ENCODE measurements at places on chromosomes 3 and 15. TPM values are rescaled to one million over a fixed set of nuclear protein-coding genes. Genes with fewer than 3 reads are reported as not detected.

CHL1 gene
- 1.9 TPM for total RNA-seq

- peak overlapping the region; percentile 85 for H3K4me3 ChIP-seq
- peak overlapping the region; percentile 70 for H3K27ac ChIP-seq
- H3K27me3 ChIP-seq = no peaks in the 10 kb centered on the region
- peaks cover 8% of the 10 kb centered on the region for H3K4me1 ChIP-seq
- no peak for DNase-seq
Observed at GRCh38 chr15:40471105-40471807, 472 bp downstream of the CHST14 start.

DNA sequence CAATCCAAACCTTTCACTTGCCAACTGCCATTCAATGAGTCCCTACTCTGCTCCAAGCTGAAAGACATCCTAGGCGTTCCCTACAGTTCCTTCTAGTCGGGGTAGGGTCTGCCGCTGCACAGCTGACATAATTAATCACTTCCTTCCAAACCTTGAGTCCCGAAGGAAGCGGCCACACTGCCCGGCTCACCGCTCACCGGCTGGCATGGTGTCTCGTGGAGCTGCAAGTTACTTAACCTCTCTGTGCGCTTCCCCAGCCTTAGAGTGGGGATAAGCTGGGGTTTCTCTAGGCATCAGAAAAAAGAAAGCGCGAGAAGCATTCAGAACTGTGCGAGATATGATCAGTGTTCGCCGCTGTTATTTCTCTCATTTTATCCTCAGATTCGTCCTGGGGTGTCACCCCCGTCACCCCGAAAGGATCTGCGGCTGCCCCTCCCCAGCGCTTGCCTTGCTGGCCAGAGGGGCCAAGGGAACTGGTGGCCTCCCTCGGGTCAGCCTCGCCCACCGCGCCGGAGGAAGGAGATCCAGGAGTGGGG, 748 bp downstream of the MRPS25 start:
- peaks cover 4% of the 10 kb centered on the region for H3K36me3 ChIP-seq
- peaks cover 13% of the 10 kb centered on the region for H3K4me1 ChIP-seq
- DNase-seq = no peak
- H3K4me3 ChIP-seq = peak overlapping the region; percentile 83
- H3K27me3 ChIP-seq = no peaks in the 10 kb centered on the region

- no peaks in the 10 kb centered on the region for H3K27me3 ChIP-seq
- DNase-seq = no peak
- H3K36me3 ChIP-seq = peaks cover 10% of the 10 kb centered on the region
- H3K4me3 ChIP-seq = no peak overlapping the region
- no peak overlapping the region for H3K27ac ChIP-seq
- H3K4me1 ChIP-seq = no peaks in the 10 kb centered on the region
Observed at GRCh38 chr3:23879485-23879884, 37.3 kb downstream of the NKIRAS1 start.

DNA sequence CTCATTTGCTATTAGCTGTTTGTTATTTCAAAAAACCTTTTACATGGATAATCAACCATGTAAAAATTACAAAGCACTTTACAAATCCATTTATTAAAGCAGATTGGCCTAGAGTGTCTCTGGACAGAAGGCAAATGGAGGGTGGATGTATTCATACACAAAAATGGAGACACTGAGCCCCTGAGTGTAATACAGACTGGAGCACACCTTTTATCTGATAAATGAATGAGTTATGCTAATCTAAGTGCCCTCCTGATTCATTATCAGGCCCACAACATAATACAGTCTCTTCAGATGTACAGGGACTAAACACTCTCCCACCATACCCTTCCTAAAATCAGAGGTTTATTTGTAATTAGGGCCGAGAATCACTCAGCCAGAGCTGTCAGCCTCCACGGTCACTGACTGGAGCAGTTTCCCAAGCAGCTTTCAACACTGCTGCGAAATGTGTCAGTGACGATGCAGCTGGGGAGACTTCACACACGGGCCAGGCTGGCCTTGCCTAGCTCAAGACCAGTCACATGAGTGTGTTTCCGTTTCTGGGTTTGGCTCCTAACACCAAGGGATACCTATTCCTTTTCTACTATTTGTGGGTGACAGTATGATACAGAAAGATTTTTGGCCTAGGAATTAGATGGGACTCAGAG, 271.8 kb downstream of the ZIC1 start:
- no peak overlapping the region for H3K27ac ChIP-seq
- H3K27me3 ChIP-seq = no peaks in the 10 kb centered on the region
- H3K36me3 ChIP-seq = no peaks in the 10 kb centered on the region
- H3K4me1 ChIP-seq = no peaks in the 10 kb centered on the region
- DNase-seq = no peak

GRCh38 chr3:177835008-177835407, 637.7 kb upstream of the TBL1XR1 start:
- no peak overlapping the region for H3K4me3 ChIP-seq
- no peaks in the 10 kb centered on the region for H3K4me1 ChIP-seq
- no peaks in the 10 kb centered on the region for H3K36me3 ChIP-seq
- no peaks in the 10 kb centered on the region for H3K27me3 ChIP-seq
- DNase-seq = no peak

WDR93 gene
- not detected for total RNA-seq

GRCh38 chr15:92645051-92645631, 10.4 kb downstream of the FAM174B start:
- no peak for DNase-seq
- no peaks in the 10 kb centered on the region for H3K27me3 ChIP-seq
- no peak overlapping the region for H3K4me3 ChIP-seq
- H3K27ac ChIP-seq = no peak overlapping the region
- no peaks in the 10 kb centered on the region for H3K36me3 ChIP-seq
- H3K4me1 ChIP-seq = peaks cover 17% of the 10 kb centered on the region

Measured in GM12878 (cell line).